Omental fat pad (tissue), 4 donors: ENCODE measurements at places on chromosomes 4 and X. TPM values are rescaled to one million over a fixed set of nuclear protein-coding genes. Genes with fewer than 3 reads are reported as not detected.

DNA sequence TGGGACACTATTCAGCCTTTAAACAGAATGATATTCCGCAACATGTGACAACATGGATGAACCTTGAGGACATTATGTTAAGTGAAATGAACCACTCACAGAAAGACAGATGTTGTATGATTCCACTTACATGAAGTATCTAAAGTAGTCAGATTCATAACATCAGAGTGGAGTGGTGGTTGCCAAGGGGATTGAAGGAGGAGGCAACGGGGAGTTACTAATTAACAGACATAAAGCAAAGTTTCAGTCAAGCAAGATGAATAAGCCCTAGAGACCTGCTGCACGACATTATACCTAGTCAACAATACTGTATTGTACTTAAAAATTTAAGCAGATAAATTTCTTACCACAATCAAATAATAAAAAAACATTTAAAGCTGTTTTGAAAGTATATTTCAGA, 105.0 kb upstream of the NR0B1 start:
- no peak for DNase-seq

DNA sequence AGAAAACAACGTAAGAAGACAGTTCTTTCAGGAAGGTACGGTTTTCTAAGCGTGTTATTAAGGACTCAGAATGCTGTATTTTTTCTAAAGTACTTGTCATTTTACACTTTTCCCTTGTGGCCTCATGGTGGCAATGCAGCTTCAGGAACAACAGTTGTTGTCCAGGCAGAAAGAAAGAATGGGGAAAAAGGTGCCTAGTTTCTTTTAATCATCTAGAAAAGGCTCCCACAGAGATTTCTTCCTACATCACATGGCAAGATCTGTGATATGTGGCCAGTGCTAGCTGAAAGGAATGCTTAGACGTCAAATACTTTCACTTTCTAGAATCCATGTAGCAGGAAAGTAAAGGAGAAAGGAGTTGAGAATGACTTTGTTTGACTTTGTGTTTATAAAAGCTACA, 49.0 kb upstream of the TRAM1L1 start:
- DNase-seq, result no peak

- DNase-seq, result no peak
These were observed 39.9 kb downstream of the ATG4A start for GRCh38 chrX:108131471-108131870.

- no peak for DNase-seq
These were observed 102.7 kb upstream of the DHX15 start for GRCh38 chr4:24686866-24687692.

NPNT gene
- total RNA-seq, result 7.4 TPM

UGT2B17 gene
- not detected for total RNA-seq

DNA sequence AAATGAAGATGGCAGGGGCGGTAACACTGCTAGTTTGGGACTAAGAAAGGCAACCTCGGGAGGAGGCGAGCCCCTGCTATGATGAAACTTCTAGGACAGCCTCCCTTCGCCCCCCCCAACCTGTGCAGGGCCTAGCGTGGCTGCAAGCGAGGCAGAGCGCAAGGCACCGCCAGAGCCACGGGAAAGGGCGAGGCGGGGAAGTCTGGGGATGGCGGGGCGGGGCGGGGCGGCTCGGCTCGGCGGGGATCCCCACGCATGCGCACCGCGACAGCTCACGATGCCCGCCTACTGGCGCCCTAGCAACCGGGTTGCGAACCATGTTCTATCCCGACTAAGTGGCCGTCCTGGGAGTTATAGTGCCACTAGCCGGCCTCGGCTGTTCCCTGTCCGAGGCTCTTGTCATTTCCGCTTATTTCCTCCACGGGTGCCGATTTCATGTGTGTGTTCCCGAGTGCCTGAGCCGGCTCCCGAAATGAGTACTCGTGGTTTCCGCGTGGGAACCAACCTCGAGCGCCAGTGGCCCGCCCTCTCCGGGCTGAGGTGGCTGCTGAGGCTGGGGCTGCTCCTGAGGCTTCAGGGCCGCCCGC, 28.7 kb upstream of the RBMX start:
- no peak for DNase-seq

- no peak for DNase-seq
These were observed 160.5 kb downstream of the ADAMTS3 start for GRCh38 chr4:72408568-72408967.

DNA sequence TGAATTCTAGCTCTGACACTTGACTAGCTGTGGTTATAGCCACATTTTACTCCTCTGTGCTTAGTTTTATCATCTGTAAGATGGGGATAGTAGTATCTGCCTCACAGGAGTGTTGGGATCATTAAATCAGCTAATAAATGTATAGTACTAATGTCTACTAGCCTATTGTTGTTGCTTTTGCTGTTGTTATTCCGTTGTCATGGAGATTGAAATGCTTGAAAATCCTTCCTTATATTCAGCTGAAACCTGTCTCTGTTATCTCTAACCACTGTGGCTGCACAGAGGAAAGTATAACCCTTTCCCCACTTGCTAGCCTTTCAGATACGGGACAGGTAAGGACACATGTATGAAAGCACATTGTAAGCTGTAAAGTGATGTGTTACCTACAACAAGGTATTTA, 33.9 kb downstream of the CLCN5 start:
- DNase-seq, result no peak

GLRA2 gene
- not detected for total RNA-seq

CLDN34 gene
- total RNA-seq, result not detected

DNA sequence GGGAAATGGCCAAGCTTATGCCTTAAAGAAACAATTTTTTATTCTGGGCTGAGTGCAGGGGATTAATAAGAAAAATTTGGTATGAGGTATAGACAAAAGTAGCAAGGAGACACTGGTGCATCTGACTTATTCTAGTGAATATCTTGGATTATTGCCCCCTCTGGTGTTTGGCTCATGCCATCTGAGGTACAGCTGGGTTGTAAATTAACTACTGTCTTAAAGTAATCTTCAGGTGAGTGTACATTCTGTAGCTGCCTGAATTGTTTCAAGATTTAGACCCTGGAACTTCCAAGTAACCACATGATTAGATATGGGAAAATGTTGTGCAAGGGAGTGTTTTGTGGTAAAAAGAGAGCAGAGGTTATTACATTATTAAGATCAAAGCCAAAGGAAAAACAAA, 988.7 kb downstream of the FAM133A start:
- DNase-seq, result no peak

DNA sequence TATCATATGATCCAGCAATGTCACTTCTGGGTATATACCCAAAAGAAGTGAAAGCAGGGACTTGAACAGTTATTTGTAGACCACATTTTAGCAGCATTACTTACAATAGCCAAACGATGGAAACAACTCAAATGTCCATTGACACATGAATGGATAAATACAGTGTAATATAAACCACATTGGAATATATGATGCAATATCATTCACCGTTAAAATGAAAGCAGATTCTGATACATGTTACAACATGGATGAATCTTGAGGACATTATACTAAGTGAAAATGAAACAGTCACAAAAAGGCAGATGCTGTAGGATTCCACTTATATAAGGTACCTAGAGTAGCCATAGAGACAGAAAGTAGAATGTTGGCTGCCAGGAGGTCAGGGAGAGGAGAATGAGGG, 130.5 kb upstream of the SMAD1 start:
- DNase-seq, result no peak

DNA sequence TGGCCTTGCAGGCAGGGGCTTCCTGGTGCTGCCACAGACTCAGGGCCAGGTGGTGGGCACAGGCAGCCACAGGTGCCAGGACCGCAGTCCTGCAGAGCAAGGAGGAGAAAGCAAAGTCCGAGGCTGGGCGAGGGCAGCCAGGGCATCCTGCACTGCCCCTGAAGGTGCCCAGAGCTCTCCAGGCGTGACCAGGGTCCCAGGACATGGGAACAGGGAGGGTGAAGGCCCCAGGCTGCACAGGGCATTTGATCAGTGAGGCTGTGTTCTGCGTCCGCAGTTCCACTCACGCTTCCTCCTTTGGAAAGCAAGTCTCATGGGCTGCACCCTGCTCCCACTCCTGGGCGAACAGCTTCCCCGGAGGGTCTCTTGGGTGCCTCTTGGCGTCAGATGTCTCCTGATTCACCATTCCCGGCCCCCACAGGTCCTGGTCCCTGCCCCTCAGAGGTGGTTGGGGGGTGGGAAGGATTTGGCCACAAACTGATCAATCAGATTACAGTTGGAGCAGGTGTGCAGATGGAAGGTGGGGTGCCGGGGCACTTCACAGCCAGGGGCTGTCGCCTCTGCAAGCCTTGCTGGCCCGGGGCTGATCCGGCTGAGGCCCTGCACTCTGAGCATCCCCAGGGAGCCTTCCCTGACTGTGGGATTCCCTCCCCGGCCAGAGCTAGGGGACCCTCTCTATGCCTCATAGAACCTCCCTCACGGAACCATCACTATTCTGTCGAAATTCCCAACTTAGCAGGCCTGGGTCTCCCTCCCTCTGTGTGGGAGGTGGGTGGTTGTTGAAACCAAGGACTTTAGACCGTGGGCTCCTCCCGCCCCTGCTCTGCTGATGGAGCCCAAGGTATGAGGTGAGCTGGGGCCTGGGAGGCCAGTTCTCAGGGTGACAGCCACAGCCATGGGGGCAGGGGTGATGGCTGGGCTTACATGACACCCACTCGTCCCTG, 3.3 kb downstream of the SH3TC1 start:
- no peak for DNase-seq

- DNase-seq, result no peak
These were observed 542.8 kb downstream of the GRXCR1 start for GRCh38 chr4:43435291-43435690.

GRCh38 chrX:26146024-26146423, 7.9 kb downstream of the MAGEB18 start:
- no peak for DNase-seq

DNA sequence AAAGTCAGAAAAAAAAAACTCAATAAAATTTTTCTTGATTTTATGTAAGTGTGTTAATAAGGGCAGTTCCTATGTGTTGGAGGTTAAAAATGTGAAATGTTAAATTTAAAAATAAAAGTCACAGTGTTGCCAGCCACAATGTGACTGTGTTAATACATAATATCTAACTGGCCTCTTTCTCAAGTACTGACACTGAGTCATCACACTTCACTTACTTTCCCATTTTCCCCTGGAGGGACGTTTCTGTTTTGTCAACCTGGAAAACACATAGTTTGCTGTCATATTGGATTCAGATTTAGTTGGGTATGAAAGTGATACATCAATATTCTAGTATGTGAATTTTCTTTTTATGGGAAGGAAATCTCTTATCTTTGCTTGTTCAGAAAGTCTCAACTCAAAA, 46.4 kb downstream of the ARHGEF38 start:
- DNase-seq, result no peak

SGMS2 gene
- total RNA-seq, result 20.2 TPM

GRCh38 chr4:160224049-160224448, 1121.2 kb downstream of the RAPGEF2 start:
- no peak for DNase-seq

H2AZ1 gene
- total RNA-seq, result 177 TPM

GAGE12F gene
- total RNA-seq, result not detected

DNA sequence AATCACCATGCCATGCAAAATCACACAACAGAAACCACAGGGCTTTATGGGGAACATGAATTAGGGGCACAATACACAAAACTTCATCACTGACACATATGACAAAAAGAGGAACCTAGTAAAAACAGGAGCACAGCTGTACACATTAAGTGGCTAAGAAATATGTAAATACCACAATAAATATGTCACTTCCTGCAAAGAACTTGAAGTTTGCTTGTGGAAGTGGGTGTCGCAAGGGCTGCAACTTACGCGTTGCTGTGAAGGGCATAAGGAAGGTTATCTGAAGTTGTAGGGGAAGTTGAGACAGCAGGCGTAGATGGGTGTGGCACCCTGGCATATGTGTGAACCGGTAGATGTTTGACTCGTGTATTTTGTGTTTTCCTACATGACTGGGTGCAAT, 42.4 kb downstream of the CLCN4 start:
- DNase-seq, result no peak

GRIPAP1 gene
- total RNA-seq, result 33.8 TPM

MTMR8 gene
- total RNA-seq, result 2.0 TPM

DNA sequence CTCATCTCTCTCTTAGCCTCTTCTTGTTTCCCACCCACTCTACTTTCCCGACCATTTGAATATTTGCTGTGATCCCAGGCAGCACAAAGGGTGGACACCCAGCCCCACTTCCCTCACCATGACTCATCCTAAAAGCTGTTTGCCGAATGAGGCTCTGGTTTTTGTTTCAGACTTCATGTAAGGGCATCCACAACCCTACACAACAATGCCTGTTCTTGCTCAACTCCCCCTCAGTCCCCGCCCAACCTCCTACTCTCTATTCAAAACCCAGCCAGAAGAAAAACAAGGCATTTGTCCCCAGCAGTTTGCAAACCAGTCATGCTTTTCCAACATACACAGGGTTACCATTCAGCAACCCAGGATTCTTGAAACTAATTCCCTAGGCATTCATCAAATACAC, 516.5 kb upstream of the CNKSR2 start:
- no peak for DNase-seq

- DNase-seq, result no peak
These were observed 593.0 kb upstream of the TENM3 start for GRCh38 chr4:181650033-181650825.

PNMA5 gene
- not detected for total RNA-seq

KIT gene
- total RNA-seq, result 11.7 TPM

- DNase-seq, result no peak
These were observed 5.1 kb upstream of the CENPC start for GRCh38 chr4:67550451-67550850.

DNA sequence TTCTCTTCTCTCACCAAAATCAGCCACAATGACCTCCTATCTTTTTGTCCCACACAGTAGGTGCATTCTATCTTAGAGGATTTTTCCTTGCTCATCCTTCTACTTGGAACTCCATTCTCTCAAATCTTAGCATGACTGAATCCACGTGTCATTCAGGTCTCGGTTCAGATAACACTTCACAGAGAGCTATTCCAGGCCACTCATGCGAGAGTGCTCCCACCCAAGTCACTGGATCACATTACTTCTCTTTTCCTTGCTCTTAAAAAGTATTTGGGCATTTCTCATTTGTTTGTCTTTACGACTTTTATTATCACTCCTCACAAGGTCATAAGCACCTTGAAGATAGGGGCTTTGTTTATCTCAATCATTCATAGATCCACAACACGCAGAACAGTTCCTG, 647.5 kb upstream of the TENM3 start:
- DNase-seq, result no peak

DNA sequence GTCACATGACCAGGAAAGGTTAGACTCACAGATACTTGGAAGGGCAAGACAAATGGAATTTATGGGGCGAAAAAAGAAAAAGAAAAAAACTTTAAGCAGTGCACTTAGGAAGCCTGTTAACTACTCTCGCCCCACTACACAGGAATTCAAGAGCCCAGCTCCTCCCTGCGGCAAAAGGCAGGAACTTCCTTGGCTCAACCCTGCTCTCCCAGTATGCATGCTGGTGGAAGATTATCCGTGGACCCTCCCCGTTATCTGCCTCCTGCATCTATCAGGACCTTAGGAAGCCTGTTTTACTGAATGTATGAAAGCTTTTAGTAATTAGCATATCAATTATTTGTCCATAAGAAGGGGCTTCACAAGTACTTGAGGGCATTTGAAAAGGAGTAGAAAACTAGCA, 40.1 kb upstream of the RPA4 start:
- no peak for DNase-seq

ARAP2 gene
- total RNA-seq, result 120 TPM

NHSL2 gene
- 12.8 TPM for total RNA-seq

GRCh38 chrX:139759637-139760036, 51.7 kb upstream of the MCF2 start:
- no peak for DNase-seq

- no peak for DNase-seq
These were observed 63.2 kb upstream of the GUCY1A1 start for GRCh38 chr4:155603360-155603891.

GRCh38 chr4:19319607-19320006, 932.1 kb upstream of the SLIT2 start:
- no peak for DNase-seq
